ENCODE measurements at places on chromosomes 13 and 19.

DNA sequence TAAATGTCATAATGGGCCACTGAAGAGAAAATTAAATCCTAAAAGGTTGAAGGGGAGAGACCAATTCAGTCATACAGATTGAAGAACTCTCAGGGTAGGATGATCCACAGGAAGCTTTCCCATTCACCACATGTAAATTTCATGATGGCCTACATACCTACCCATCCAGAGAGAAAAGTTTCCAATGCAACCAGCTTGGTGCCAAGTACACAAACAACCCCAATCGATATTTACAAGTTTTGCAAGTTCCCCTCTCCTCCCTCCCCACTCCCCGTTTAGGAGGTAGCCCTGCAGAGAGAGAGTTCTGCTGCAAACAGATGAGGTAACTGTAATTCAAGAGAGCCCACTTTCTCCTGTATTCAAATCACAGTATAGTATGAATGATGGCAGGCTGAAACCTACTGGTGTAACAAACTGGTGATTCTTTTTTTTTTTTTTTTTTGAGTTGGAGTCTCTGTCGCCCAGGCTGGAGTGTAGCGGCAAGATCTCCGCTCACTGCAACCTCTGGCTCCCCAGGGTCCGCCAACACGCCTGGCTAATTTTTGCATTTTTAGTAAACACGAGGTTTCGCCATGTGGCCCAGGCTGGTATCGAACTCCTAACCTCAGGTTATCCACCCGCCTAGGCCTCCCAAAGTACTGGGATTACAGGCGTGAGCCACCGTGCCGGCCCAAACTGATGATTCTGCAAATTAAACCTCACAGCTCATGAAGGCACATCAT lies 14.4 kb downstream of the FOXO1 start:
- DNase-seq = no peak

GRCh38 chr13:34276764-34277163 lies 458.8 kb downstream of the RFC3 start:
- DNase-seq = no peak

GRCh38 chr19:39494661-39495060 lies 4.1 kb upstream of the DLL3 start:
- no peak for DNase-seq

DNA sequence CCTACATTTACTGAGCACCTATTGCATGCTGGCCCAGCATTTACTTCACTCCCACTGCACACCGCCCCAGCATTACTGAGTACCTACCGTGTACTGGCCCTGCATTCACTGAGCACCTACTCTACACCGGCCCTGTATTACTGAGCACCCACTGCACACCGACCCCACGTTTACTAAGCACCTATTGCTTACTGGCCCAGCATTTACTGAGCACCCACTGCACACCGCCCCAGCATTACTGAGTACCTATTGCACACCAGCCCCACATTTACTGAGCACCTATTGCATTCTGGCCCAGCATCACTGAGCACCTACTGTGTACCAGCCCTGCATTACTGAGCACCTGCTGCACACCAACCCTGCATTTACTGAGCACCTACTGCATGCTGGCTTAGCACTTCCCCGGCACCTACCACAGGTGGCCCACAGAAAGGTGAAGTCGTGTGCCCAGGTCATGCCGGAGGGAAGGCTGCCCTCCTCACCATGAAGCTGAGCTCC lies 6.9 kb downstream of the TPGS1 start:
- no peak for DNase-seq

GRCh38 chr13:66216728-66217127 lies 1013.4 kb downstream of the PCDH9 start:
- no peak for DNase-seq

GRCh38 chr13:82698383-82698782 lies 1183.9 kb downstream of the SLITRK1 start:
- DNase-seq = no peak

GRCh38 chr13:113547238-113547971 lies 37.1 kb upstream of the TFDP1 start:
- DNase-seq = no peak

DNA sequence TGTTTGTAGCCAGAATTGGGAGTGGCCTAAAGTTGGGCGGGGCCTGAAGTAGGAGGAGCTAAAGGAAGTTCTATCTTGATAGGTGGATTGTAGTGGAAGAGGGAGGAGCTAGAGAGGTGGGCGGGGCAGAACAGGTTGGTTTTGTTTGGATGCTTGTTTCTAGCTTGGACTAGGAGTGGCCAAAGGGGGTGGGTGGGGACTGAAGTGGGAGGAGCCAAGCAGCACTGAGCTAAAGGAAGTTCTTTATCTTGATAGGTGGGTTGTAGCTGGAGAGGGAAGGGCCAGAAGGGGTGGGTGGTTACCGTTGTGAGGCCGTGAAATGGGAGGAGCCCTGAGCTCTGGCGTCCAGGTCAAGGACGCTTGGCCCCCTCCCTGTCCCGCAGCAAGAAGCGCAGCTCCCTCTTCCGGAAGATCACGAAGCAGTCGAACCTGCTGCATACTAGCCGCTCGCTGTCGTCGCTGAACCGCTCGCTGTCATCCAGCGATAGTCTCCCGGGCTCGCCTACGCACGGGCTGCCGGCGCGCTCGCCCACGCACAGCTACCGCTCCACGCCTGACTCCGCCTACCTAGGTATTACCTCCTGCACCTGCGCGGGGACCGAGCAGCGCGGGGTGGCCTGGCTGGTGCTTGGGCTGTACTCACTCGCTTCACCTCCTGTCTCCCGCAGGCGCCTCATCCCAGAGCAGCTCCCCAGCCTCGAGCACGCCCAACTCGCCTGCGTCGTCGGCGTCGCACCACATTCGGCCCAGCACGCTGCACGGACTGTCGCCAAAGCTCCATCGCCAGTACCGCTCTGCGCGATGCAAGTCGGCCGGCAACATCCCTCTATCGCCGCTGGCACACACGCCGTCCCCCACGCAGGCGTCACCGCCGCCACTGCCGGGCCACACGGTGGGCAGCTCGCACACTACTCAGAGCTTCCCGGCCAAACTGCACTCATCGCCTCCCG lies 8.0 kb downstream of the DNASE2 start:
- peak; percentile 42 for DNase-seq

- DNase-seq = peak; percentile 63
Observed at GRCh38 chr19:42284066-42284501, 15.0 kb downstream of the CIC start.

- no peak for DNase-seq
Observed at GRCh38 chr13:103287659-103288058, 221.4 kb upstream of the SLC10A2 start.

DNA sequence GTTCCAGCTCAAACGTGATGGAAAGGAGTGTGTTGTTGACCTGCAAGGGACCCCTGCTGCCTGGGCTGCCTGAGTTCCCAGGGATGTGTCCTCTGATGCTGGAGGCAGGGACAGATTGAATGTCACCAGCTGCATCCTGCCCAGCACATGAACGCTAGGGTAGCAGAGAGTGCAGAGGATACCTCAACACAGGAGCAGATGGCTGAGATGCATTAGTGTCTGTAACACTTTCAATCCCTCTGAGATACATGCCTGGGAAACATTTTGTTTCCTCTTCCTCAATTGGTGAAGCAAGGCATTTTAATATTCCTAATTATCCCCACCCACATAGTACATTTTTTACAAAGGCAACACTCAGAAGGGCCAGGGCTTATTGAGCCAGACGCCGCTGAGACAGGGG lies 106.4 kb upstream of the UBL3 start:
- DNase-seq = no peak

Data from stimulated activated CD8-positive, alpha-beta memory T cell treated with anti-CD3 and anti-CD28 coated beads, Interleukin-15, amount 100 ng/mL, for 48 hours (primary cell).